Common myeloid progenitor, CD34-positive (primary cell): ENCODE measurements at places on chromosomes 1 and 21.
A peak's percentile ranks its signal among the peaks of the same experiment; 100 is the strongest.

- DNase-seq: no peak
These were observed 26.4 kb upstream of the FMO1 start for GRCh38 chr1:171221665-171222591.

GRCh38 chr1:69524015-69524414 lies 43.7 kb upstream of the LRRC7 start:
- no peak for DNase-seq

- DNase-seq: no peak
These were observed 3.2 kb upstream of the SAMD11 start for GRCh38 chr1:920521-920920.

GRCh38 chr1:213415691-213416380 lies 364.8 kb downstream of the RPS6KC1 start:
- no peak for DNase-seq

DNA sequence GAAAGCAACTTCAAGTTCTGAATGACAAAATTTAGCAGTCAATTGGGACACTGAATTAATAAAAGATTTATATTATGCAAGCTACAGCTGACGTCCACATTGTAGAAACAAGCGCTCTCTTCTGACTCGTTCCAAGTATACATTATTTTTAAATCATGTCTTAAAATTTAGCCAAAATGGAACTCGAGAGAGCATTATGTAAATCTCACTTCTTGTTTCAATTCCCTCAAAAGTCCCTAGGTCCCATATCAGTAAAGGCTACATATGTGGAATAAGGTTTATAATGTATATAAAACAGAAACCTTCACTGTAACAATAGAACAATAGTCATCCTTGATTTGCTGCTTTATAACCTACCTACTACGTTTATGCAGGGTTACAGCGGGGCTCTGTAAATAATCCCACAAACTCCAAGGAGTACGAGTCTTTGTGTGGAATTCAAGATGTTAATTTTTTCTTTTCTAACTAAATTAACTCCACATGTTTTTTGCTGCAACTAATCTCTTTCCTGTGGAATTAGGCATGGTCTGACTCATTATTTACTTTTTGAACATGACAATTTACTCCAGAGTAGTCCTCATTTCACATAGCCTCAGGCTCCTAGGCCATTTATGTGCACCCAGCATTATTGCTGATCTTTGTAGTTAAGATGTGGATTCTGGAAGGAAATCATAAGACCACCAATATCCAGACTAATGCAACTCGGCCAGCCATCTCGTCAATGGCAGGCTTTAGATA lies 785.1 kb downstream of the LTN1 start:
- no peak for DNase-seq

- DNase-seq: no peak
These were observed 29.0 kb upstream of the CASQ2 start for GRCh38 chr1:115797486-115797885.

DNA sequence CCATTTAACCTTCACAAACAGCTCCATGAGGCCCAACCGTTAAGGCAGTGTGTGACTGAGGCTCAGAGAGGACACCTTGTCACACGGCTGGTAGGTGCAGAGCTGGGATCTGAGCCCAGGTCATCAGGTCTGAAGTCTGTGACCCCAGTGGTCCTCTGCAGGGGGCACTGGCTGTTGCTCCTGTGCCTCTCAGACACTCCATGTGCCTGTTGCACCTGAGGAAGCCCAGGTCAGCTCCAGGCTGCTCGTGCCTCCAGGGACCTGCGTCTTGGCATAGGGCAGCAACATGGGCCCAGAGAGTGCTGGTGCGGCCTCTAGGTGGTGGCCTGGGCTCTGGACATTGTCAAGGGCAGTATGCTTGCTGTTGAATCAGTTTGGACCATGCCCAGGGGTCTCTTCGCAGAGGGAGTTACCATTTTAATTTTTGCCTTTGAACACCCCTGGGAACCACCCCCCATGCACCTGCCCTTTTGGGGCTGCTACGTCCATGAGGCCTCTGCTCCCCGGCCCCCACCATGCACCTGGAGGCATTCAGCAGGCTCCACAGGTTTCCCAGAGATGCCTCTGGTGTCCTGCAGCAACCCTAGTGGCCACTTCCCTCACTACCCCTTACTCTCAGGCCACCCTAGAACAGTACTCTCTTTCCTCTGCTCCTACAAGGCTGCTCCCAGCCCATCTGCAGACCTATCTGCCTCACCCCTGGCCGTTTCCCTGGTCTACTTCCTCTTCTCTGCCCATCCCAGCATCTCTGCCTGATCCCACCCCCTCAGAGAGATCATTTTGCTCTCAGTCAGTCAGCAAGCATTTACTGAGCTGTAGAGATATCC lies 25.2 kb upstream of the EPS8L3 start:
- DNase-seq: no peak

- no peak for DNase-seq
These were observed 33.8 kb downstream of the STPG1 start for GRCh38 chr1:24379733-24380315.

DNA sequence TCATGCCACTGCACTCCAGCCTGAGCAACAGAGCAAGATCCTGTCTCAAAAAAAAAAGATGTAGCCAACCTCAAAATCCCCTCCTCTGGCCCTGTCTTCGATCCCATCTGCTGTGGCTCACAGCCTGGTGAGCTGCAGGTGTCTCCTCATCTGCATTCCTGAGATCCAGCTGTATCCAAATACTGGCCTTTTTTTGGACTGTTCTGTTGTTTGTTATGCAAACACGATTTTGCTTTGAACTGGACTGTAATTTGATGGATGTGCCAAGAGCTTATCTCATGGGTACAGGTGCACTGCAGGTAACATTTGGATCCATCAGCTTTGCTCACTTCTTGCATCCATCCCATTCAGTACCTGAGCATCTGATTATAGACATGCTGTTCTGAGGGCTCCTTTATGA lies 14.1 kb upstream of the FAM43B start:
- no peak for DNase-seq

DNA sequence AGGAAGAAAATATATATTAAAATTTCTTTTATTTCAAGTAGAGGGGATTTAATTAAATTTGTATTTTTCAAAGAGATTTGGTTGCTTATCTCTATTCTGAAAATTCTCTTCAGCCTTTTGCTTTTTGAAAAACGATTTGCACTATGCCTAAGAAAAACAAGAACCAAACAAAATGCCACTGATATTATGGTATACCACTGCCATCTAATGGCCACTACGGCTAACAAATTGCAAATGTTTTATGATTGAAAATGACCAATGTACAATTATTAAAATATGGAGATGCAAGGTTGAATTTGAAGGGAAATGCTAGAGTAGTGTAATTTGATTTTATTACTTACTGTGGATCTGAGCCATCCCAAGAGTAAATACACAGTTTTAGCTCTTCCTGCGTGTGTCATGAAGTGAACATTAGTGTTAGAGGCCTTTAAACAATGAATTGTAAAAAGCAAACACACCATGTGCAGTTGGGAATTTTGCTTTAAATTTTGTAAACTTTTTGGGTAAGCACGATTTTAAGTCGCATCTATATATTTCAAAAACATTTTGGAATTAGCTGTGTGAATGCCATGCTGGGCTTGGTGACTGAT lies 137.4 kb upstream of the USP25 start:
- DNase-seq: peak; percentile 84

DNA sequence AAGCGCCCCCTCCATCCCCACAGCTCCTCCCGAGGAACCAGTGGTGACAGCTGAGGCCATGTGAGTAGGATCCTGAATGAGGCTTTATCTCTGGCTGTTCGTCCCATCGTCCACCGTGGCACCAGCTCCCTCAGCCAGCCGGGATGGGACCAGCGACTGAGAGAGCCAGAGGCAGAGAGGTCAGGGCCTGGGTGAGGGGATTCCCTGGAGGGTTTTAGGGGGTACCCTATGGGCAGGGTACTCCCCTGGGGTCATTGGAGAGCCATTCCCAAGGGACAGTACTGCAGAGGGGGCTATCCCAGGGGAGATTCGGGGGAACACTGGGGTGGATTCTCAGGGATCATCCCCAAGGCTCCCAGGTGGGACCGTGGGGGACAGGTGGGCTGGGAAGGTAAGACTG lies 2.4 kb downstream of the TMEM125 start:
- DNase-seq: no peak
